ENCODE measurements at places on chromosomes 4 and X.

DNA sequence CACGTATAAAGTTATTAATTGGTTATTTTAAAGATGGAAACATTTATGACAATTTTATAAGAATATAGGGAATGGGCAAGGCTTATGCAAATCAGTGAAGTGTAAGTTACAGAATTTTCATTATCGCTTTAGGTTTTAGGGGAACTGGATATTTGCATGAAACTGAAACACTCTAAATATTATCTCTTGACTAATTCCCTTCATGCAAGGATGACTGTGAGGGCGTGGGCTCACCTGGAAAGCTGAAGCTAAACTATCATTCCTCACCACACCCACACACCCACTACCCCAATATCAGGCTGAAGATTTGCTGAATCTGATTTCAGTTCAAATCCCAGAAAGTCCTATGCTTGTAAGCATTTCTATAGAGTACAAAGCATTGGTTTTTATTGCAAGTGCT, 81.7 kb upstream of the ARHGAP24 start:
- DNase-seq, result no peak
- no peaks in the 10 kb centered on the region for H3K27me3 ChIP-seq
- no peaks in the 10 kb centered on the region for H3K4me1 ChIP-seq
- H3K27ac ChIP-seq, result no peak overlapping the region
- no peak overlapping the region for H3K4me3 ChIP-seq

DNA sequence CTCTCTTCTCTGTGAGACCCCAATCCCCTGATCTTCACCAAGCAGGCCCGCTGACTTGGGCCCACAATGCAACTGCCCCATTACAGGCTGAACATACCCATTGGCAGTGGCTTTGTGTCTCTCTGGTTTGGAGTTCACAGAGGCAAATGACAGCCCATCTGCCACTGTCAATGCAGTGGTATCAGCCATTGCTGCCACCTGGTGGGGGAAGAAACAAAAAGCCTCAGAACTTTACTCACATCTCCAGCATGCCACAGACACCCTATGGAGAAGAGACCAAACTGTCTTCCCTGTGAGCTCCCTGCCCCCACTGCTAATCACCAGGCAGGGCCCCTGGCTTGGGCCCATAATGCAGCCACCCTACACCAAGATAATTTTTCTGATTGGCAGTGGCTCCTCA, 729.3 kb upstream of the ACTRT1 start:
- H3K36me3 ChIP-seq, result no peaks in the 10 kb centered on the region
- no peak overlapping the region for H3K4me3 ChIP-seq
- DNase-seq, result no peak
- H3K4me1 ChIP-seq, result peaks cover 15% of the 10 kb centered on the region

GRCh38 chr4:165124488-165124887, 11.8 kb upstream of the TMEM192 start:
- H3K27me3 ChIP-seq, result peaks cover 22% of the 10 kb centered on the region
- H3K4me3 ChIP-seq, result no peak overlapping the region
- no peak for DNase-seq
- no peaks in the 10 kb centered on the region for H3K4me1 ChIP-seq
- peaks cover 3% of the 10 kb centered on the region for H3K36me3 ChIP-seq
- H3K27ac ChIP-seq, result no peak overlapping the region

DNA sequence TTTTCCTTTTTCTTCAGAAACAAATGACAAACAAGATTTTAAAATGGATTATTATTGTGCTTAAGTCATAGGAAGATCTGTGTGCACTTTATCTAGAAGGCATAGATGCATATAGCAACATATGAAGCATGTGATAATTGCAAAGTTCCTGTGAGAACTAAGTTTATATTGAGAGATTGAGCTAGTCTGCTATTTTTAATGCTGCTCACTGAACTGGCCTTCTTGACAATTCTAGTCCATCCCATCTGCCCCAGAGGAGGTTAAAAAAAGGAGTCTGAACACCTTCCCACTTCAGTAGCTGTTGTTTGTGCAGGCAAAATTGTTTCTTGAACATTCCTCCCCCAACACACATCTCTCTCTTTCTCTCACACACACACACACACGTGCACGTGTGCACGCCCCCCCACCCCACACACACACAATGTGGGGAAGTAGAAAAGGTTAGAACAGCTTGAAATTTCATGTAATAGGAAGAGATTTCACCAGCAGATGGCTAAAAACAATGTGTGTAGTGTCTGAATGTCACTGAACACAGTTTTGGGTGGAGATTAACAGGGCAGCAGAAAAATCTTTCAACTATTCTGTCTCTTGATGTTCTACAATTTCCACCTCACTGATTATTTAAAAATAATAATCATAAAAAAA, 108.0 kb downstream of the GPM6A start:
- no peaks in the 10 kb centered on the region for H3K4me1 ChIP-seq
- no peaks in the 10 kb centered on the region for H3K27me3 ChIP-seq
- no peak overlapping the region for H3K4me3 ChIP-seq
- no peak for DNase-seq
- H3K27ac ChIP-seq, result no peak overlapping the region
- H3K36me3 ChIP-seq, result no peaks in the 10 kb centered on the region

GRCh38 chr4:169132561-169133305, 122.7 kb upstream of the CBR4 start:
- peaks cover 29% of the 10 kb centered on the region for H3K27me3 ChIP-seq
- no peak for DNase-seq
- no peaks in the 10 kb centered on the region for H3K36me3 ChIP-seq
- H3K4me3 ChIP-seq, result no peak overlapping the region
- H3K4me1 ChIP-seq, result no peaks in the 10 kb centered on the region

GRCh38 chrX:51893931-51894696, 691 bp downstream of the MAGED1 start:
- peak overlapping the region; percentile 93 for H3K27ac ChIP-seq
- peak overlapping the region; percentile 89 for H3K4me3 ChIP-seq
- peaks cover 10% of the 10 kb centered on the region for H3K36me3 ChIP-seq
- no peak for DNase-seq
- peaks cover 13% of the 10 kb centered on the region for H3K4me1 ChIP-seq

DNA sequence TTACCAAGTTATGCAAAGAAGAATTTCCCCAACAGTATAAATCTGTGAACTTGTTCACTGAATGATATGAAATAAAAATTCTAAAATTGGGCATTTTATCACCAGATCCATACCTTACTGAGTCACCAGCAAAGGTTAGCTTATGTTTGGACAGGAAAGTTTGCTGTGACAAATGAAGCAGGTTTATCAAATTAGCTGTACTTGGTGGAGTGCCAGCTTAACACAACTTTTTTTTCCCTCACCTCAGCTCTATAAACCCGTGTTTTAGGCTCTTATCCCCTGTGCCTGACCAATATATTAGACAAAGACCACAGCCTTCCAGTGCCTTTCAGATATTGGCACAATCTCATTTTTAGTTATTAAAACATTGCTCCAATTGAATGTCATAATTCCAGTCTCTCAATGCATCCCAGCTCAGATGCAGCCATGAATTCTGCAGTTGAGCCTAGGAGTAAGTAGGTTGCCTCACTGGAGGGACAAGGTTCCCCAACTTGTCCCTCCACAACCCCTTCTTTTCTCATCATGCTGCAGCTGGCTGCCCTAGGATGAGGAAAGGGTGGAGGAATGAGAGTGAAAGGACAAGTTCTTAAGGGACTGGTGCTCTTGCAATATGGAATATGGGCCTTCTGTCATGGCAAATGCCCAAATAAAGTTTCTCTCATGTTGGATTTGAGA, 27.0 kb upstream of the PDGFC start:
- H3K4me3 ChIP-seq, result no peak overlapping the region
- no peaks in the 10 kb centered on the region for H3K4me1 ChIP-seq
- no peak overlapping the region for H3K27ac ChIP-seq
- H3K27me3 ChIP-seq, result no peaks in the 10 kb centered on the region

DNA sequence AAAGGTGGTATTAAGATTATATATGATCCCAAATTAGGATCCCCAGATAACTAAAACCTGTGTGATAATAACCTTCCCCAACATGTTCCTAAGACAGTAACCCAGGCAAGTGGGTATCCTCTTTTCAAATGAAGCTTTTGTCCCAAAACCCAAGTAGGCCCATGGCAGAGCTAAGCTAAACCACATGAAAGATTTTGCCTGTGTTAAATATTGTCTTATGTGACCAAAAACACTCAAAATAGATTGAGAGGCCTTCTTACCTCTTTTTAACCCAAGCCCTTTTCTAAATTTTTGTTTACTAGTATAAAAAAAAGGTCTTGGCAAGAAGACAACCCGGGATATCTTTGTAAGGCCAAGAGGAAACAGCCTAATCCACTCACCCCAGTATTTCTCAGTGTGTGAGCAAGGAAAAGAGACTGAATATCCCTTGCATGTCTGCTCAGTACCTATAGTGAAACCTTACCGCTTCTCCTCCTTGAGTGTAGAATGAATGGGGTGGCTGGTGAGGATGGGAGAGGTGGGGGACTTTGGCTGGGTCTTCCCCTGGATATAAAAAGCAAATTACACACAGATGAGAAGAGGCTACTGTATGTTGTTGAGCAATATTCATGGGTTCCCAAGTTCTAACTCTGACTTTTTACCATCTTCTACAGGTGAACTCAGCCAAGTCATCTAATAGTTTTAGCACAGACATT, 188.8 kb upstream of the BMP3 start:
- no peaks in the 10 kb centered on the region for H3K27me3 ChIP-seq
- no peak overlapping the region for H3K4me3 ChIP-seq
- no peak overlapping the region for H3K27ac ChIP-seq
- H3K4me1 ChIP-seq, result no peaks in the 10 kb centered on the region
- H3K36me3 ChIP-seq, result no peaks in the 10 kb centered on the region

DNA sequence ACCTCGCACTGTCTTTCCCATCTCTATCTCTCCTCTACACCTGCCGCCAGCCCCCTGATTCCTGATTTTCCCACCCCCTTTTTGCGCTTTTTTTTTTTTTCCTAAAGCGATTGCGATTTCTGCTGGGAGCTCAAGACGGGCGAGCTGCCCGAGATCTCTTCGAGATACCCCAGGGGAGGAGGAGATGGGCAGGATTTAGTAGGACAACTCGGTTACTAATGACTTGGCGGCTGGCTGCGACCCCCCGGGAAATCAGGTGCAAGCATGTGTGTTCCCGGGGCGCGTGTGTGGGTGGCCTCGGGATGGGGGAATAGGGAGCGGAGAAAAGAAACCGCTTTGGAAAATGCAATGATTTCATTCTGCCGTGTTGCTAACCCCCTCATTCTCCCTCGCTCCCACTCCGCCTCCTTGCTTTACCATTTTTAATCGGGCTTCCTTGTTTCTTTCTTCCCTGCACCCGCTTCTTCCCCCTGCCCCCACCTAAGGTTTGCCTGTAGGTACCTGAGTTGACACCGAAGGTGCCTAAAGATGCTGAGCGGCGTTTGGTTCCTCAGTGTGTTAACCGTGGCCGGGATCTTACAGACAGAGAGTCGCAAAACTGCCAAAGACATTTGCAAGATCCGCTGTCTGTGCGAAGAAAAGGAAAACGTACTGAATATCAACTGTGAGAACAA, 4.4 kb downstream of the SLITRK2 start:
- H3K27ac ChIP-seq, result no peak overlapping the region
- no peak overlapping the region for H3K4me3 ChIP-seq

DNA sequence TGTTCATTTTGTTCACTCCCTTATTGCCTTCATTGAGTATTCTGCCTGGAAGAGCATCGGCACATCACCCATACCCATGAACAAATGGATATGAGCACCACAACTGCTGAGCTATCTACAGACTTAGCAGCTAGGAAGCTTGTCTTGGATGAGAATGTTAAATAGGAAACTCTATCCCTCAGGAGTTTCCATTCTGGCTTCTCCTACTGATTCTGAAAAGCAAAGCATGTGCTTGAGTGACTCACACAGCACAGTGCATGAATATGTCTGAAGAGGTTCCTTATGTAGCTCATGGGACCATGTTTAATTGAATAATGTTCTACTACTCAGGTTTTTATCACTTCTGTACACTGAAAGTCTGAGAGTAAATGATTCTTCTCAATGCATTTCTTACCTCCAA, 57.3 kb upstream of the MXRA5 start:
- H3K27ac ChIP-seq, result no peak overlapping the region
- peaks cover 9% of the 10 kb centered on the region for H3K27me3 ChIP-seq
- DNase-seq, result no peak
- no peaks in the 10 kb centered on the region for H3K4me1 ChIP-seq
- H3K4me3 ChIP-seq, result no peak overlapping the region

DNA sequence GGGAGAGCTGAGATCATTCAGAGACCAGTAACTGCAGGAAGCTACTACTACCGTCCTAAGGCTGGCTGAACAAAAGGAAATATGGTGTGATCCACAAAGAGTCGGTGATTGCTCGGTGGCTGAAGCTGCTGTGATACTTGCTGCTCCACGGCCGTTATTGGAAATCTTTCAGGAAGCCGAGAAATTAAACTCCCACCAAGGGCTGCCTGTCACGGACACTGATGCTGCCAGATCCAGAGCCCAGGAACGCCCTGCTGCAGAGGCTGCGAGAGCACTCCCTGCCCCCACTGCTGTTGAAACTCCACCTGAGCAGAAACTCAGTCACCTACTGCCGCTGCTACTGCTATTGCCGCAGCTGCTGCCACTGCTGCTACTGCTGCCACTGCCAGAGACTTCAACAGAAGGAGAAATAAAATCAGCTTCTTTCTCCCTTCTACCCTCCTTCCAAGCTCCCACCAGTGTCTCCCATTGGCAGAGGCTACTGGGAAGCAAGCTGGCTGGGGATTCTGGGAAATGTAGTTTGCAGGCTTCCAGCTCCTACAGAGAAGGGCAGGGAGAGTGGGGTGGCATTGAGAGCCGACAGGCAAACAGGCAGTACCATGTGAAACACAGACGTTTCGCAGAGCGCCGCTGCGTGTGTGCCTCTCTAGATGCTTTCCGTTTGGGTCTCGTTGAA, 126.0 kb upstream of the ENPP6 start:
- no peaks in the 10 kb centered on the region for H3K27me3 ChIP-seq
- peak overlapping the region; percentile 58 for H3K27ac ChIP-seq
- no peaks in the 10 kb centered on the region for H3K36me3 ChIP-seq
- DNase-seq, result no peak
- H3K4me1 ChIP-seq, result peaks cover 37% of the 10 kb centered on the region

DNA sequence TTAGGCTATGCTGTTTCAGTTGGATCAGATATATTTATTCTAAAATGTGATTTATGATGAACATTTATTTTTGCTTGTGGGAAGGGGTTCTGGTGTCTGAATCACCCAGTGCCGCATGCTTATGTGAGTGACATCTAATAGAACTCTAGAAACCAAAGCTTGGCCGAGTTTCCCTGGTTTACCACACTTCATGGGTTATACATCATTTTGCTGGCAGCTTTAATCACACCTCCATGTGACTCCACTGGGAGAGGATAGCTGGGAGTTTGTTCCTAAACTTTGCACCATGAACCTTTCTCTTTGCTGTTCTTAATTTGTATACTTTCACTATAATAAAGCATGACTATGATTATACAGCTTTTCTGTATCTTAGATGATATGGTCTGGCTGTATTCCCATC, 382.9 kb downstream of the INPP4B start:
- H3K27me3 ChIP-seq, result no peaks in the 10 kb centered on the region
- DNase-seq, result no peak
- H3K4me1 ChIP-seq, result peaks cover 6% of the 10 kb centered on the region
- H3K27ac ChIP-seq, result no peak overlapping the region
- H3K36me3 ChIP-seq, result no peaks in the 10 kb centered on the region
- H3K4me3 ChIP-seq, result no peak overlapping the region
